Stimulated activated CD4-positive, alpha-beta T cell treated with anti-CD3 and anti-CD28 coated beads, Interleukin-1b, Interleukin-23, amount 100 ng/mL, for 4 hours (primary cell): ENCODE measurements at places on chromosomes 3 and 15.

GRCh38 chr3:112187300-112187699 lies 54.3 kb upstream of the GCSAM start:
- no peak for DNase-seq

GRCh38 chr3:177474652-177475355 lies 277.5 kb upstream of the TBL1XR1 start:
- DNase-seq = no peak

GRCh38 chr3:196932600-196932999 lies 9.7 kb downstream of the NCBP2 start:
- DNase-seq = no peak

DNA sequence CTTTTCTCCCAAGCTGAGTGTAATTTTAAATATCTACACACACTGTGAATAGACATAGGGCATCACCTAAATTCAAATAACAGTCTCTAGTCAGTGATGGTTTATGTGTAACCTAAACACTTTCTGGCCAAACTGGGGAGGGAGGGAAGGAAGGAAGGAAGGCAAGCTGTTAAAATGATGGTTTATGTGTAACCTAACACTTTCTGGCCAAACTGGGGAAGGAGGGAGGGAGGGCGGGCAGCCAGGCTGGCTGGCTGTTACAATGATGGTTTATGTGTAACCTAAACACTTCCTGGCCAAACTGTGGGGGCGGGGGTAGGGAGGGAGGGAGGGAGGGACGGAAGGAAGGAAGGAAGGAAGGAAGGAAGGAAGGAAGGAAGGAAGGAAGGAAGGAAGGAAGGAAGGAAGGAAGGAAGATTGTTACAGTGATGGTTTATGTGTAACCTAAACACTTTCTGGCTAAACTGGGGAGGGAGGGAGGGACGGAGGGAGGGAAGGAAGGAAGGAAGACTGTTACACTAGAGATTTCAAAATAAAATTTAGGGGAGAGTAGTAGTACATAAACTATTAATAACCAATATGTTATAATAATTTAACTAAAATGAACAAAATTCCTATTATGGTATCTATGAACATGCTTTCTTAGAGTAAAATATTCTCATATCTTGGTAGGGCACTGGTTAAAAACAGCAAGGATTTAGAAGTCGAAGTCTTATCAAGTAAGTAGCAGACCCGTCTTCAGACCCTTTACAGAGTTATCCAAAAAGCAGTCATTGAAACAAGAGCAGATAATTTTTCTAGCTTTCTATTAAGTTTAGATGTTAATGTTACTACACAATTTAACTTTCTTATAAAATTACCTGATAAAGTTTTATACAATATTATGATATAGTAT lies 148.1 kb downstream of the LMLN start:
- DNase-seq = no peak

DNA sequence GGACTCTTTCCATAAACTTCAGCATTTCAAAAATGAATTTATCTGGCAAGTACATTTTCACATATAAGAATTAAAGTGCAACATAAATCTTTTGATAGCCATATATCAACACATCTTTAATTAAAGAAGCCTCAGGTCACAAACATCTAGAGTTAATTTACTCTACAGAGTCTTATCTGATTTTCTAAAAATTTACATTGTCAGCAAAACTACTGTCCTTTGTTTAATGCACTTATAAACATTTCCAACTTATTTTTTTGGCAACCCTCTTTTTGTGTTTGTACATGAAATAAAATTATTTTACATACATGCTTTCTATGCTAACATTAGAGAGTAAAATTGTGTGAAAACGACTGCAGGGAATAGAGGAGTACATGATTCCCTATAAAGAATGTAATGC lies 416.8 kb upstream of the ARL6 start:
- DNase-seq = no peak

GRCh38 chr15:90520365-90520764 lies 9.4 kb upstream of the CRTC3 start:
- DNase-seq = no peak

DNA sequence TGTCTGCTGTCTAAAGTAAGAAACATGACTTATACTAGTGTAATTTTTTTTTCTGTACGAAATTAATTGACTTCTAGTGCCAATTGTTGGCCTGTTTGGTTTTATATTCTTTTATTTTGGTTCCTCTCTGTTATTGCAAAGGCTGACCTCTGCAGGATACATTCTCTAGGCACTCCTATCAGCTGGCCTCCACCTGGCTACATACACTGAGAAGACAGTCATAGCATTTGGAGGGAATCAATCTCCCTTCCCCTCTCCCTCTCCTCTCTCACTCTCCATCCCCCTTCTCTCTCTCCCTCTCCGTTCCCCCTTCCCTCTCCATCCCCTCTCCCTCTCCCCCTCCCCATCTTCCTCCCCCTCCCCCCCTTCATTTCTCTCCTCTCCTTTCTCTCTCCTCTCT lies 116.7 kb downstream of the MCTP2 start:
- DNase-seq = no peak

DNA sequence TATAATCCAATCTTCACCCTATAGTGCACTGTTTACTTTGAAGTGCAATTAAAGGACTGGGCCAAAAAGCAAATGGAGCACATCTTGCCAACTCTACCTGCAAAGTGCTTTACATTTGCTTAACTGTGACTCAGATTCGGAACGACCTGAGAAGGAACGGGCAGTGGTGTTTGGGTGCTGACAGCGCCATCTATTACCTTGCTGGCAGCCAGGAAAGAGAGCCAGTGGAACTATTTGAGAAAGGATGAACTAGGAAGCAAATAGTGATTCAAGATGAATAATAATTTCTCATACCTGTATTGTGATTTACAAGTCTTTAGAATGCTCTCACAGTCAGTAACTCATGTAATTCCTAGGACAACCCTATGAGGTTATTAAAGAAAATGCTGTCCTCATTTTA lies 312.9 kb downstream of the PDCD6IP start:
- DNase-seq = no peak

- DNase-seq = peak; percentile 41
Observed at GRCh38 chr15:92906563-92907081, 6.5 kb downstream of the CHD2 start.

- no peak for DNase-seq
Observed at GRCh38 chr3:100129941-100130340, 15.6 kb upstream of the FILIP1L start.

DNA sequence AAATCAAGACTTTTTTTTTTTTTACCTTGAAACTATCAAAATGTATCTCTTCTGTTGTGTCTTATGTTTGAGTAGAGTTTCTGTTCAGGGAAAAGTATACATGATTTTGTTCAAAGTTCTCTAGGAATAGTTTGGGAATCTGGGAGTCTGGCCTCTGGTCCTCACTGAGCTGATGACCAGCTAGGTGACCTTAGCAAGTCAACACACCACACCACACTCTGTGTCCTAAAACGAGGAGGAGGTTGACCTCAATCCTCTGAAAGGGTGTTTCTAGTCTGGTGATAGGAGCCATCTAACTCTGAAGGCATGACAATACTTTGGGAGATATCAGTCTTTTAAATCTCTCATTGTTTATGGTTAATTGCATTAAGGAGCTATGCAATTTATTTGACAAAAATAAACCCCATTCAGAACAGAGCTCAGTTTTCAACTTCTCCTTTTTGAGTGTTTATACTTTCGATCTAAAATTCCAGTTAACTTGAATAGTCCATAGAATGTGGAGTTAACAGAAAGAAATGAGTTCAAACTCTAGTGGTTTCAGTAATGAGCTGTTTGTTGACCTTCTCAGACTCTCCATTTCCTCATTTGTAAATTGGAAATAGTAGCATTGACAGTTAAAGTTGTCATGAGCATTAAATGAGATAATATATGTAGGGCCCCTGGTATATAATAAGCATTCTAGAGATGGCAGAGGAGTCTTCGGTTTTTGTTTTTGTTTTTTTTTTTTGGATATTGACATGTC lies 112.2 kb upstream of the LRRN1 start:
- no peak for DNase-seq

GRCh38 chr3:25442486-25442885 lies 14.4 kb downstream of the RARB start:
- no peak for DNase-seq

DNA sequence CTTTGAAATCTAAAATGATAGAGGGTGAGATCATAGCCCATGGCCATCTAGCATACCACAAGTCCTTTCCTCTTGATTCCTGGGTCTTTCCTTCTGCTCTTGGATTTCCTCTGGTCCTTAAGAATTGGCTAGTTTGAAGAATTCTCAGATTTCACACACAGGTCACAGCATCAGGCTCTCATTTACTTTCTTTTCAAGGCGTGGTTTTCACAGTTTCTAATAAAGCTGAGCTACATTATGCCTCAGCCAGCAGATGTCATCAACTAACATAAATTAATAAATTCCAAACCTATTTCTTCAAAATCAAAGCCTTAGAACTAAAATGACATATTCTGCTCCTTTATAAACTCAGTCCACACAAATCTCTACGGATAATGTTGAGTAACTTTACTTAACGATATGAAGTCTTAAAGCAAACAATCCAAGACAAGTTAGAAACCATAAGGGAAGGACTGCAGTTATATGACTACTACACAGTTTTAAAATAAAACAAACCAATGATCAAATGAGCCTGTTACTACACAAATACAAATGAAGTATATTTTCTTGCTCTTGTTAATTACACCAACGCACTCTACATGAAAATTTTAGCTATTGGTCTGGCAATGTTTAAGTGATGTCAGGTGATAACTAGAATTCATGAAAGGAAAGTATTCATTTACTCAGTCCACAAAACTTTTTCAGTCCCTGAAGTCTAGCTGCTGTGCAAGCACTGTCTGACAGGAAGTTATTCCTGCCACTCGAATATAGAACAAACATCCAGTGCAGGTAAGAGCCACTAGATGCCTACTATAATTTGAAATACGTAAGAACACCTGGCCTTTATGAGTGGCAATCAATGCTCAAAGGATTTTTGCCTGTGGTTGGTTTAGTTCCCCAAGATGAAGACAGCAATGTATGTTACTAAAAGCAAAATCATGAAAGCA lies 9.2 kb downstream of the CCDC14 start:
- DNase-seq = no peak
